ENCODE measurements at places on chromosomes 4 and X. TPM values are rescaled to one million over a fixed set of nuclear protein-coding genes. Genes with fewer than 3 reads are reported as not detected.

The TLR2 gene
- 16.4 TPM for total RNA-seq

The ARMCX1 gene
- total RNA-seq = 54.4 TPM

The GCNA gene
- total RNA-seq = 0.96 TPM

The RHOXF2 gene
- 0.96 TPM for total RNA-seq

The CFAP299 gene
- total RNA-seq = 0.96 TPM

The BBS12 gene
- 2.4 TPM for total RNA-seq

The NMU gene
- not detected for total RNA-seq

The SLIT2 gene
- total RNA-seq = 19.5 TPM

The PRAF2 gene
- total RNA-seq = 9.4 TPM

Data from umbilical cord (tissue), 2 donors.